ENCODE measurements at places on chromosomes 1 and 21.

DNA sequence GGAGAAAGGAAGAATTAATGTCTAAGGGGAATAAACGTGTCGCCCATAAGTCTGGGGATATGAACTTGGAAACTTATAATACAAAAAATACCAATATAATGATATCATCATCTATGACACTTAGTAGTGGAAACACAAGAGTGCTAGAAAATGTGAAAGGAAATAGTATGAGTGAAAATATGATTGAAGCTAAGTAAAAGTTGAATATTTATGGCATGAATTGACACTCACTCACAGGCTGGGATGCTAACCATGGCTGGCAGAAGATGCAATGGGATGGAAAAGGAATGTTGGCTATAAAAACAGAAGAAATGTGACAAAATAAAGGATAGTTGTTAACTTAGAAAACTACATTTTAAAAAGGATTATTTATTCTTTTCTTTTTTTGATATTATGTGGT, 120.1 kb downstream of the XPR1 start:
- no peak for DNase-seq

DNA sequence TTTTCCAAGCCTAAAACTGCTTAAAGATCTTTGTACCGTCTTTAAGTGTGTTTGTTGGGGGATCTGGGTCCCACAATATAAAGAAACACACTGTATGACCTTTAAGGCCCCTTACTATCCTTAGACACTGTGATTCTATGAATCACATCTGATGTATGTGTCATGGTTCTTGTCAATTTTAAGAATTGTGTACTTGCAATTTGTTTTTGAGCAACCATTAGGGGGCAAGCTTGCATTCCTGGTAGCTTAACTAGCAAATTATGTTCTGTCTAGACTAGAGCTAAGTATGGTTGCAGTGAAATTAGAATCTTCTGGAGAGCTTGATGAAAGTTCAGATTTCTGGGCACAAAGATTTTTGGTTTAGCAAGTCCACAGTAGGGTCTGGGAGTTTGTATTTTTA, 219.5 kb downstream of the TPR start:
- DNase-seq, result peak; percentile 57

DNA sequence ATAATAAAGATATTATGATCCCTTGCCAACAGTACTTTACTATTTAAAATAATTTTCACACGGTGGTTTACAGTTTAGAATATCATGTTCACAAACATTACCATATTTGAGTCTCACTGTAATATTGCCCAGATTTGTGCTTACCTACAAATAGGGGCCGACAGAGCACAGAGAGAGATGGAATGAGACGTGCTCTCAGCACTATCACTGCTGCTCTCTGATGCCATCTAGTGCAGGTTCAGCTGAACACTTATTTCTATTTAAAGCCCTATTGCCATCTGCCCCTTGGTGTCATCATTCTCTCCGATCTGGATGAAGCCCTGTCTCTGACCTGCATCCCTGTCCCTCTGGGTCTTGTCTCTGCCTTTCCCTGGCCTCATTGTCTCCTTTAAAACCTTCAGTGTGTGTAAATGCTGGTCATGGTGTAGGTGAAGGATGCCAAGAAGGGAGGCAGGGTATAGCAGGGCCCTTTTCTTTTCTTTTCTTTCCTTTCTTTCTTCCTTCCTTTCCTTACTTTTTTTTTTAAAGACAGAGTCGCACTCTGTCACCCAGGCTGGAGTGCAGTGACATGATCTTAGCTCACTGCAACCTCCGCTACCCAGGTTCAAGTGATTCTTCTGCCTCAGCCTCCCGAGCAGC, 6.9 kb upstream of the GPATCH4 start:
- peak; percentile 82 for DNase-seq

DNA sequence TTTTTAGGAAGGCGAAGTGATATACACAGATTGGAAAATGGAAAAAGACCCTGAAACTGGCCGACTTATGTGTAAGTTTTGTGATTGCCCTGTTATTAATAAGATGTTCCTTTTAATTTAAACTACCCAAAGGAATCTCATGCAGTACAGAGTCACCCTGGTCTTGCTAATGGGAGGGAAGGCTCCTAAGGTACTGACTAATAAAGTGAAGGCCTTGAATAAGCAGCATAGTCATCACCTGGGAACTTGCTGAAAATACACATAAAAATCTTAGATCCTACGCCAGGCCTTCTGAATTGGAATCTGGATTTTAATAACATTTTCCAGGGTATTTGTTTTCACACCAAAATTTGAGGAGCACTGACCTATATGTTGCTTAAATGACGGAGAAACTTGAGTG, 73.4 kb upstream of the MCOLN3 start:
- no peak for DNase-seq

DNA sequence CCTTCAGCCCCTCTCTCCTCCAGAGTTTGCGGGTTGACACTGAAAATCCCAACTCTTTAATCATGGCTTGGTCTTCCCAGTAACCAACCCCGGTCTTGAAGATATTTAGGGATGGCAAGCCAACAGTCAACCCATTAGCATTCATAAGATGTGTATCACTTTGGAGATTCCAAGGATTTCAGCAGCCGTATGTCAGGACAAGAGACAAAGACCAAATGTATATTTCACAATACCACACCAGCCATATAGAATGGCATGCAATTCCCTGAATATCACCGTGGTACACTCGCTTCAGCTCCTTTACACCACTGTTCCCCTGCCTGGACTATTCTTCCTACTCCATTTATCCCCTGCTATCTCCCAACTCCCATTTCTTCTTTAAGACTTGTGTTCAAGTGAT, 109.2 kb downstream of the CSMD2 start:
- DNase-seq, result no peak

- DNase-seq, result no peak
These were observed 53.2 kb upstream of the UBE2U start for GRCh38 chr1:64150266-64150665.

- no peak for DNase-seq
These were observed 538.6 kb upstream of the ADAMTS5 start for GRCh38 chr21:27505516-27505915.

- DNase-seq, result peak; percentile 76
These were observed at the start of gene GJA8 for GRCh38 chr1:147902253-147902845. Gene GJA8 (plus strand): TSS chr1:147902795. CDS start chr1:147907956, 5,161 bp downstream.

- no peak for DNase-seq
These were observed 13.0 kb downstream of the GRHL3 start for GRCh38 chr1:24331961-24332673.

- DNase-seq, result no peak
These were observed 28.1 kb downstream of the A3GALT2 start for GRCh38 chr1:33292726-33293340.

GRCh38 chr1:74586253-74586897, 74.0 kb upstream of the LRRC53 start:
- DNase-seq, result no peak

- peak; percentile 32 for DNase-seq
These were observed 187.8 kb downstream of the TOMM20 start for GRCh38 chr1:234940841-234941240.

GRCh38 chr1:171344473-171344820, 30.5 kb downstream of the FMO4 start:
- no peak for DNase-seq

GRCh38 chr21:17388226-17388625, 124.6 kb upstream of the CXADR start:
- DNase-seq, result no peak

GRCh38 chr1:204150702-204151551, 917 bp downstream of the ETNK2 start:
- peak; percentile 69 for DNase-seq

DNA sequence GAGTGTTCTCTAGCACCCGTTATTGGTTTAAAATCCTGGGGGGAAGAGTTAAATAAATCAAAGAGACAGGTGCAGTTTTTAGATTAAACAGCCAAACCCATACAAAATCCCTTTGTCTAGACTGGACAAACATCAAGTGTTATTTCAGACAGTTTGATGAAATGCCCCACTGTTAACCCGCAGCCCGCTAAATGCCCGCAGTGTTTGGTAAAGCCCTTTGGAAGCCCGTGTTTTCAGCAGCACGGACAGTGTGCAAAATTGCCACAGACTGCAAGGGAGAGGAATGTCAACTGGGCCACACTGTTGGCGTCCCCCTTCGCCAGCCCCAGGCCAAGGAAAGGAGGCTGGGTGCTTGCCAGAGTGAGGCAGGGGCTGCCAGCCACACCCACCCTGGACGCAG, 26.6 kb downstream of the AJAP1 start:
- DNase-seq, result no peak

DNA sequence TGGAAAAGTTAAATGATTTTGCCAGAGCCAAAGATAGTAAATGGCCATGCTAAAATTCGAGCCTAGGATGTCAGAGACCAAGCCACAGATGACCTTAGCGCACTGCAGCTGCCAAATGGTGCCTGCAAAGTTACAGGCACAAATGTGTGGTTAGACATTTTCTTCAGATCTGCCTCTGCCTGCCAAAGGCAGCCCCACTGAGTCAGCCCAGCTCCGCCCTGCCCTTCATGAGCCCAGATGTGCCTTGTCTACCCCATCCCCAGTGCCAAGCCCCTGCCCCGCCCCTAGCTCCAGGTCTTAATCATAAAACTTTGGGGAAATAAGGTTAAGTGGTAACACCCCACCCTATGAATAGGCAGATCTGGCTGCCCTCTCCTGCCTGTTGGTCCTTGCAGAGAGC, 105.9 kb downstream of the DTL start:
- no peak for DNase-seq

DNA sequence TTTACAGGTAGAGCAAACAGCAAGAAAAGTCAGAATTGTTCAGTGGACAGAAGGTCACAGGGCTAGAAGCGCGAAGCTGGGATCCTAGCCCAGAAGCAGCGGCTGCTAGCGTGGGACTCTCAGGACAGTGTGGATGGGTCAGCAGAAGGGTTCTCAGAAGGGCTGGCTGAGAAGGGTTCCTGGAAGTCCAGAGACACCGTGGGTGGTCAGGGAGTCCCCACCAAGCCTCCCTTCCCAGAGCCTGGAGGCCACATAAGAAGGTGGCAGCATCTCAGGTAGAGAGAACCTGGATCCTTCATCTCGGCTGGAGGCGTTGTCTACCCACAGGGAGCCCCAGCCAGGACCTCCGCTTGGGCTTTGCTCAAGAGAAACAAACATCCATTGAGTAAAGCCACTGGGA, 696.3 kb downstream of the PTPRU start:
- no peak for DNase-seq

DNA sequence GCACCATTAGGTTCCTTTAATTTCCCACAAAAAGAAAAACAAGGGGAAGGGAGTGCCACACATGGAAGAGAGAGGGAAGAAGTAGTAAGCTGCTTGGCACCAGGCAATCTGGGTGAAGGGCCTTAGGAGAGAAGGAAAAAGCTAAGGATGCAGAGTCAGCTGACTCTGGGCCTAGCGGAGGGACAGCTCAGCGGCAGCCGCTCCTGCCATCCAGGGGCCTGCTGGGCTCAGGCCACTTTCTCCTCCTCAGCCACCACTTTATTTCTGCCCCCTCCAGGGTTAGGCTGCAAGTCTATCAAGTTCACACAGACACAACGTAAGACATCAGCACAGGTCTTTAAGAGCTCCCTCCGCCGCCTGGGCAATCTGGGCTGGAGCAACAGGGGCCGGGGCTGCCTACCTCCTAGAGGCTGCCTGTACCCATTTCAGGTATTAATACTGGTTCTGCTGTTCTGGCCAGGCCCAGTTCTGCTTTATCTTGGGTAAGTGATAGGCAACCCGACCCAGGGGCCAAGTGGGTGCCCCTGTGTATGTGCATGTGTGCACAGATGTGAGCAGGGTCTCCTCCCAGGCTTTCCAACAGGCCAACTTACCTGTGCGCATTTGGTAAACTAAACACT, 53.6 kb downstream of the SLC45A1 start:
- no peak for DNase-seq

GRCh38 chr1:248610301-248610700, 12.8 kb upstream of the OR2T10 start:
- DNase-seq, result no peak

DNA sequence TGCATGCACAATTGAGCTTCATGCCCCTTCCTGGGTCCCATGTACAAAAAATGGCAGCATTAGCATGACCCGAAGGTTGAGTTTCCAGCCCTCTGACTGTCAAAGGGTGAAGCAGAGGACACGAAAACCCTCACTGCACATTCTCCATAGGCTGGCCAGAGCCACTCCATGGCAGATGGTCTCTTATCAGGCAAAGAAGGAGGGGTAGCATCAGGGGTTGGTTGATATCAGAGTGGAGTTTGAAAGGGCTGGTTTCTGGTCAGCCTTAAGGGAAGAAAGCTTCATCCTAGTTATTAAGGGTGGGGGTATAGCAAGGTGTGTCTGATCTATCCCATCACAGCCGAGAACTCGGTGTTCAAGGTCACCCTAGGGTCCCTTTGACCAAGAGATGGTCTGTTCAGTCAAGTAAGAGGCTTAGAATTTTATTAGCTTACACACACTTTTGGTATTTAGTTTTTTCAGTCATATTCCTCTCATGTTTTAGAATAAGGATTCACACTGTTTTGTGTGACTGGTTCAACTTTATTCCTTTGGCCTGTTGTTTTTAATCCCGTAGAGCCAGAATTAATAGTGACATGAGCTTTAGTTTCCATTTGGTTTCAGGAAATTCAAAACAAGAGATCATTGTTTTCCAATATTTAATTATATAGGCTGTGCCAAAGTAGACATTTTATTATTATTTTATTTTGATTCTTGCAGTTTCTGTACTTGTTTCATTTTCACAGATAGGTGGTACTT, 199.9 kb upstream of the FMN2 start:
- no peak for DNase-seq

DNA sequence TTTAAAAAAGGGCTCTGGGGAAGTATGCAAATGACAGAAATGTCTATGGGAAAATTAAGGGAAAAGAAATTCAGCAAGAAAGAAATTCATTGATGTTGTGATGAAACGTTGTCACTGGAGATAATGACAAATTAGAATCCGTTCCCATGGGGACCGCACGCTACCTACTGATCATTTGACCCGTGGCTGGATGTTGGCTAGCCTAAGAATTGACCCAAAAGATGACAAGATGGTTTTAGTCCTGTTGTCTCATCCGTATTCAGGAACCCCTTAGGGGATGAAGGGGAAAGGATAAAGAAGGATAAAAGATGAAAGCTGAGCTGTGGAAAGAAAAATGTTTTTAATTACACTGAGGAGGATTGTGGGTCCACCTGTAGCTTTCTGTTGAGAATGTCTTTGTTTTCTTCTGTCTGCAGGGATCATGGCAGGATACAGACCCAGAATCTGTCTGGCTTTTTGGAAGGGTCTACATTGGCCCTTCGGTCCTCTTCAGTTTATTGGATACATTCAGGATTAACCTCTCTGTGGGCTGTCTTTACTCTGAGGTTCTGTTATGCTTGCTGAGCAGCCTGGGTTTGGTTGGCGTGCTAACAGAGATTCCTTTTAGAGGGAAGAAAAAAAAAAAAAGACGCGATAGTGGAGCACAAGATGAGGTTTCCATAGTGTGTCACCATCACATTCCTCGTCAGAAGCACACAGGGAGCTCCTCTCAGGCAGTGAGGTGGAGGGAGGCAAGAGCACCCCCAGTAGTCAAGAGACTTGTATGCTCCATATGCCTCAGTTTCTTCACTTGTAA, 106.2 kb downstream of the CACHD1 start:
- DNase-seq, result no peak

- DNase-seq, result no peak
These were observed 40.9 kb upstream of the ADAM30 start for GRCh38 chr1:119937198-119937597.

DNA sequence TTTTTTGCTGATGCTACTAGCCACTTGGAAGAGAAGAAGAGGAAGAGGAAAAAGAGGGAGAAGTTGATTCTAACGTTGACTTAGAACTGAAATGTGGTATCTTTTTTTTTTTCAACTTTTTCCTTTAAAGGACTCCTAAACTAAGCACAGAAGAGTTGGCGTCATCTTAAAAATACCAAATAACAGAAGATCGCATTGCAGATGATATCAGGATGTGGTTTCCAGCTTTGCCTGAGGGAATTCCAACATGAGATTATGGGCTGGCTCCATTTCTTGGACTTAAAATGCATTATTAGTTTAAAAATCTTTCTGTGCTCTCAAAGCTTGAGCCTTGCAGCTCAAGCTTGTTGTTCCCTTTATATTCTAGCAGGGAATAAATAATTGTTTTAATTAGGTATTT, 29.8 kb downstream of the WDR3 start:
- no peak for DNase-seq

All from islet precursor cell (in vitro differentiated cells).